HFFc6 (cell line): ENCODE measurements at places on chromosomes 2 and 18. TPM values are rescaled to one million over a fixed set of nuclear protein-coding genes. Genes with fewer than 3 reads are reported as not detected.
A peak's percentile ranks its signal among the peaks of the same experiment; 100 is the strongest.

DNA sequence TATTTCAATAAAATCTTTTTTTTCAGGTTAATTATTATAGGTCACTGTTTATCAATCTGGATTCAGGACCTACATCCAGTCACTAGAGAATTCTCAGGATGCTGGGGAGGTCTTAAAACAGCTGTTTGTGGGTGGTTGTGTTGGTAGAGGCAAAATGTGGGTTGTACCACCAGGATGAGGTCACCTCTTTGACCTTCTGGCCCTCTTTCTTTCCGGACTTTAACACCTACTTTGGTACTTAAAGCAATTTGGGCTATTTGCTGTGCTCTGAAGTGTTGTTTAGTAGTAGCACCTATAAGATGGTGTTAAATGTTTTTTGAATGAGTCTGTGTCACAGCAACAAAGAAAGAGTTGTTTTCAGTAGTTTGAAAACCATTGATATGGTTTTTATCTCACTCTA lies 14.6 kb downstream of the EML4 start:
- no peak overlapping the region for H3K27ac ChIP-seq
- H3K4me3 ChIP-seq, result no peak overlapping the region
- peaks cover 39% of the 10 kb centered on the region for H3K4me1 ChIP-seq
- no peaks in the 10 kb centered on the region for H3K27me3 ChIP-seq
- no peak for DNase-seq

GATA6 gene
- total RNA-seq, result 0.38 to 1.6 TPM (median 0.63 TPM) in 3 replicates

- peaks cover 47% of the 10 kb centered on the region for H3K4me1 ChIP-seq
- no peak overlapping the region for H3K27ac ChIP-seq
- no peaks in the 10 kb centered on the region; the same call in 1 of the 2 replicates for H3K27me3 ChIP-seq
- no peak for DNase-seq
- H3K36me3 ChIP-seq, result no peaks in the 10 kb centered on the region
Observed at GRCh38 chr2:52264911-52265310, 1233.0 kb upstream of the NRXN1 start.

- peaks cover 5% of the 10 kb centered on the region for H3K36me3 ChIP-seq
- H3K4me3 ChIP-seq, result no peak overlapping the region
- H3K27ac ChIP-seq, result 0 out of 2 replicates have a peak overlapping the region, but pooled peaks have one; percentile 27
- H3K4me1 ChIP-seq, result peaks cover 13% of the 10 kb centered on the region
- DNase-seq, result peak; percentile 47
- H3K27me3 ChIP-seq, result peaks cover 5% of the 10 kb centered on the region; the same call in 1 of the 2 replicates
Observed at GRCh38 chr2:15334644-15335326, 226.3 kb downstream of the NBAS start.

ZNF516 gene
- 38.2 and 55.2 TPM in 2 replicates for total RNA-seq

GRCh38 chr2:187875261-187876141 lies 321.3 kb upstream of the TFPI start:
- no peak overlapping the region for H3K4me3 ChIP-seq
- no peaks in the 10 kb centered on the region for H3K27me3 ChIP-seq
- no peaks in the 10 kb centered on the region for H3K36me3 ChIP-seq
- H3K27ac ChIP-seq, result no peak overlapping the region

MARS2 gene
- 4.1 to 6.7 TPM (median 4.8 TPM) in 3 replicates for total RNA-seq

GRCh38 chr18:34358923-34359322 lies 134.2 kb upstream of the NOL4 start:
- H3K4me3 ChIP-seq, result no peak overlapping the region
- H3K27ac ChIP-seq, result no peak overlapping the region
- no peaks in the 10 kb centered on the region; the same call in 1 of the 2 replicates for H3K27me3 ChIP-seq
- no peaks in the 10 kb centered on the region for H3K4me1 ChIP-seq

DNA sequence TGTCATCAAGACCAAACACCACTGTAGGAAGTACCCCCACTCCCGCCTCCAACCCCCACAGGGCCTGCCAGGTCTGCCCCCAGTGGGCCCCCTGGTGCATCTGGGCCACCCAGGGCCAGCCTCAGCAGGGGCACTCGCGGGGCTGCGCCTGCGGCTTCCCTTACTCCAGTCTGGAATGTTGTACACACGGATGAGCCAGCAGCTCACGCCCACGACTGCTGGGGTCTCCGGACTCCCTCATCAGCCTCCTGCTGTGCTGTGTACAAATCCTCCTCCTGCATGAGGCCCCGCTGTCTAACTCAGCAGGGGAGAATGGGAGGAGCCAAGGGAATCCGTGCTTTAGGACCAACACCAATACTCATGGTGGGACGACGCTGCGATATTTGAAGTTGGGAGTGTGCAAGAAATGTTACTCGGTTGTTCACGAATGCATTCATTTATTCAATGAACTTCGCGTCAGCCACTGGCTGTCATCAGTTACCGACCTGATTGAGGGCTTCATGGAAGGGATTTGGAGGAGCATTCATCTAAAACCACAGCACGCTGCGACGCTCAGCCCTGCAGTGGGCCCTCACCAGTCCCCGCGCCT lies 654 bp upstream of the ASB1 start:
- peaks cover 5% of the 10 kb centered on the region for H3K27me3 ChIP-seq
- peak; percentile 25 for DNase-seq
- H3K4me3 ChIP-seq, result peak overlapping the region; percentile 91
- peak overlapping the region; percentile 92 for H3K27ac ChIP-seq

DNA sequence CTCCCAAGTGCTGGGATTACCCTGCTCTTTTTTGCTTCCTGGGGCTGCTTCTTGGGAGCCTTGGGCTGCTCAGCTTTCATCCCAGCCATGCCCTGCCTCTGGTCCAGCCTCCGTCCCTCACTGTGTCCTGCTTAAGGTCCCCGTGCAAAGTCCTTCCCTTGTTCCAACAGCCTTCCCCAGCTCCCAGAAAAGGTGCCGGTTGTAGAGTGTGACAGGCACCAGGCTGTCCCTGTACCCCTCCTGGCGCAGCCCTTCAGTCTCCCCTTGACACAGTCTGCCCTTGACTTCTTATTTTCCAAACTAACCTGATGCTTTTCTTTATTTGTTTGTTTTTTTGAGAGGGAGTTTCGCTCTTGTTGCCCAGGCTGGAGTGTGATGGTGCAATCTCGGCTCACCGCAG lies 20.1 kb upstream of the ALPI start:
- DNase-seq, result no peak
- H3K36me3 ChIP-seq, result no peaks in the 10 kb centered on the region
- H3K4me3 ChIP-seq, result no peak overlapping the region
- no peaks in the 10 kb centered on the region for H3K4me1 ChIP-seq

GRCh38 chr2:62489162-62489561 lies 16.8 kb downstream of the TMEM17 start:
- peak; percentile 26 for DNase-seq
- no peaks in the 10 kb centered on the region for H3K27me3 ChIP-seq
- no peak overlapping the region; the same call in 1 of the 2 replicates for H3K27ac ChIP-seq
- H3K4me1 ChIP-seq, result peaks cover 31% of the 10 kb centered on the region

GRCh38 chr18:9466846-9467245 lies 8.5 kb upstream of the RALBP1 start:
- peak; percentile 8 for DNase-seq
- no peak overlapping the region for H3K4me3 ChIP-seq
- H3K4me1 ChIP-seq, result peaks cover 12% of the 10 kb centered on the region
- peaks cover 8% of the 10 kb centered on the region for H3K27me3 ChIP-seq
- no peak overlapping the region for H3K27ac ChIP-seq

DNA sequence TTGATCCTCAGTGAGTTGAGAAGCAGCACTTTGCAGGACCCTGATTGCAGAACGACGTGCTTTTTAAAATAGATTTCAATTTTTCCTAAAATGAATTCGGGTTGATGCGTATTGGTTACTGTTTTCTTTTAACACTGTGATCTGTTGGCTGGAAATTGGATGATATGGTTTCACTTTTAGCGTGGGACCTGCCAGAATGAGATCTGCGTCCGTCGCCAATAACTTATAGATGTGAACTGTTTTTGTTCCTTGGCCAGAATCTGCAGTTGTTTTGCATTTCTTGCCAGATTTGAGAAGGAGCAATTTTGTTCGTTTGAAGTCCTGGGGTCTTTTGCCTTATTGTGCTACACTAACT lies 703 bp downstream of the UGGT1 start:
- peak overlapping the region; percentile 98 for H3K27ac ChIP-seq
- H3K36me3 ChIP-seq, result no peaks in the 10 kb centered on the region
- H3K4me3 ChIP-seq, result peak overlapping the region; percentile 98

DNA sequence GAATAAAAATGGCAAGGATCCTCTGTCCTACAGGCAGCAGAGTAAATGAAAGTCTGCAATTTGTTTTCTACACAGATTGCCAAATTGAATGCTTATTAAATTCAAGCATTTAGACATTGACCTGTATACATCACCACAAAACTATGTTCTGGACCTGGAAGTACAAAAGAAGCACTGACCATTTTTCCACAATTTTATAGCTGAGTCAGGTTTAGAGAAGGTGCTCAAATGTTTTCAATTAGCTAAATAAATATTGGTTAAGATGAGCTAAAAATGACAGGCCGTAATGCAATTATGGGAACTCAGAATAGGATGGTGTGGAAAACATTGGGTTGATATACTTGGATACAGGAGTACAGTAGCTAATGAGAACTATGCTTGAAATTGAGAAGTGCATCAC lies 490.7 kb upstream of the MEIS1 start:
- H3K4me3 ChIP-seq, result no peak overlapping the region
- H3K27ac ChIP-seq, result no peak overlapping the region
- no peak for DNase-seq
- H3K4me1 ChIP-seq, result no peaks in the 10 kb centered on the region
- no peaks in the 10 kb centered on the region for H3K36me3 ChIP-seq

GRCh38 chr2:186183406-186183805 lies 302.7 kb upstream of the ZC3H15 start:
- no peaks in the 10 kb centered on the region for H3K27me3 ChIP-seq
- no peaks in the 10 kb centered on the region for H3K4me1 ChIP-seq
- H3K36me3 ChIP-seq, result no peaks in the 10 kb centered on the region
- no peak overlapping the region for H3K27ac ChIP-seq
- no peak for DNase-seq

SLC9A4 gene
- total RNA-seq, result not detected in 3 replicates

RAB17 gene
- 0.13 to 0.61 TPM in 2 of 3 replicates, not detected in the other for total RNA-seq

GRCh38 chr2:20212459-20212870 lies 12.5 kb downstream of the SDC1 start:
- H3K27me3 ChIP-seq, result no peaks in the 10 kb centered on the region; the same call in 1 of the 2 replicates
- no peak for DNase-seq
- H3K27ac ChIP-seq, result peak overlapping the region; percentile 36; the same call in 1 of the 2 replicates
- no peaks in the 10 kb centered on the region for H3K36me3 ChIP-seq
- no peak overlapping the region; the same call in 1 of the 2 replicates for H3K4me3 ChIP-seq
- peaks cover 22% of the 10 kb centered on the region for H3K4me1 ChIP-seq

DNA sequence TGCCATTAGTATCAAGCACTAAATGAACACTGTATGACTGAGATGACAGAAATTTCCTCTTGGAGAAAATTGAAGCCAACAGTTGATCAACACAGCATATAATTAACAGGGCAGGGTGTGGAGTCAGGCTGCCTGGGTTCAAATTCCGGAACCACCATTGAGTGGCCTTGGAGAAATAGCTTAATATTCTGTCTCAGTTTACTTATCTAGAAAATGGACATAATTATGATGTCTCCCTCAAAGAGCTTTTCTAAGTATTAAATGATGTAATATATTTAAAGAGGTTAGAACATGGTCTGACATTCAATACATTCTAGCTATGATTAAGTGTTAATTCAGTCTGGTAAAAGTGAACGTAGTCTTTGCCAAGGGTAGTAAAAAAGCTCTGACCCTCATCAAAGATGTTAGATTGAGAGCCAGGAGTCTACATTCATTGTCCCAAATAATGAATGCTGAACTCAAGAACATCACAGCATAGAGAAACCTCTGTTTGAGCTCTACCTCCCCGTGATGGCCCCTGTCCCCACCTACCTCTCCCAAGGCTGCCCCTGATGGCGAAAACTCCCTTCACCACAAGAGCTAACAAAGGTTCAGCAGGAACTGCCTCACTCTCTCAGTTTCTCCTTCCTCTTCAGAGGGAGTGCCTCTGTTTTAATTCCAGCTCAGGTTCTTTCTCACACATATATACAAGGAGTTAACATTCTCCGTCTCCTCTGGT lies 2.7 kb upstream of the VWA3B start:
- peaks cover 6% of the 10 kb centered on the region for H3K4me1 ChIP-seq
- no peak for DNase-seq
- no peak overlapping the region for H3K27ac ChIP-seq
- H3K4me3 ChIP-seq, result no peak overlapping the region
- peaks cover 44% of the 10 kb centered on the region for H3K27me3 ChIP-seq

SLC23A3 gene
- total RNA-seq, result 0.75 to 1.3 TPM (median 0.90 TPM) in 3 replicates

DNA sequence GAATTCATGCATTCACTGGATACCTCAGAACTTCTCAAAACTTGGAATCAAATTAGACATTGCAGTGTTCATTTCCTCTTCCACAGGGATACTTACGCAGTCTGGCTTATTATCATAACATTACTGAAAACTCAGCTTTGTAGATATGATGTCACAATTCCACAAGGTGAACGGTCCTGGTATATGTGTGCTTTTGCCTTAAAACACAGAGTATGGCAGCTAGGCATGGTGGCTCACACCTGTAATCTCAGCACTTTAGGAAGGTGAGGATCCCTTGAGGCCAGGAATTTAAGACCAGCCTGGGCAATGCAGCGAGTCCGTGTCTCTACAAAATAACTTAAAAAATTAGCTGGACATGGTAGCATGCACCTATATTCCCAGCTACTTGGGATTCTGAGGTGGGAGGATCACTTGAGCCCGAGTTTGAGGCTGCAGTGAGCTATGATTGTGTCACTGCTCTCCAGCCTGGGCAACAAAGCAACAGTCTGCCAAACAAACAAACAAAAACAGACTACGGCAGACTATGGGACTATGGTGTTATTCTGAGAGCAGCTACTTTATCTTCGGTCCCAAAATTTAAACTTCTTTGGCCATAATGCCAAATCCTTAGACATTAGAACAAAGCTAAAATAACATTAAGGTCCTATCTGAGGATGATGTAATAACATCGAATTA lies 1191.9 kb upstream of the SLC39A10 start:
- no peaks in the 10 kb centered on the region for H3K36me3 ChIP-seq
- no peak overlapping the region for H3K4me3 ChIP-seq
- DNase-seq, result no peak
- H3K27ac ChIP-seq, result no peak overlapping the region
- H3K27me3 ChIP-seq, result no peaks in the 10 kb centered on the region; the same call in 1 of the 2 replicates

MROH2A gene
- total RNA-seq, result not detected in 3 replicates

FAM124B gene
- not detected in 3 replicates for total RNA-seq

DNA sequence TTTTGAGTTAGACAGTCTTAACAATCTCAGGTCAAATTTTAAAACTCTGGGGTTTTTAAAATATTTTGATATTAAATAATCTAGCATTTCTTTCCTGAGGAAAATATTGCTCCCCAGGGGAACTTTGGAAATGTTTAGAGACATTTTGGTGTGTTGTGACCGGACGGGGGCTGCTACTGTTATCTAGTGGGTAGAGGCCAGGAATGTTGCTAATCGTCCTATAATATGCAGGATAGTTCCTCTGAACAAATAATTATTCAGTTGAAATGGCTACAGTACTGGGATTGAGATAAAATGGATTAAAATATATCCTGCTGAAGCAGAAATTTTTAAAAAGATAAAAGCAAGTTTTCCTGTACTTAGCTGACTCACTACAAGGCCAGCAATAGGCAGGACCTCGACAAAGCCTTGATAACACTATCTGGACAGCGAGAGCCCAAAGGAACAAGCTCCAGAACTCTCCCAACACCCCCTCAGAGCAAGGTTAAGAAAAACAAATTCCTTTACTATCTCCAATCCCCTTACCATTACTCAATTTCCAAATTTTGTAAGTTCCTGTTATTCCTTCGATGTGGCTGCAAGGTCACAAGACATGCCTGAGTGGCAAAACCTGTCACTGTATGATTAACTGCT lies 1407.4 kb downstream of the SUCLG1 start:
- no peak overlapping the region for H3K4me3 ChIP-seq
- H3K4me1 ChIP-seq, result peaks cover 24% of the 10 kb centered on the region
- DNase-seq, result no peak

PLCL1 gene
- 0.03 to 0.15 TPM (median 0.15 TPM) in 3 replicates for total RNA-seq

DSC1 gene
- total RNA-seq, result not detected in 3 replicates

IL36A gene
- not detected in 3 replicates for total RNA-seq

MAPK4 gene
- total RNA-seq, result not detected in 3 replicates

GRCh38 chr2:42239811-42240210 lies 70.7 kb downstream of the EML4 start:
- H3K27ac ChIP-seq, result no peak overlapping the region
- H3K36me3 ChIP-seq, result 0 out of 2 replicates have a peak, but pooled peaks cover 4% of the 10 kb centered on the region
- peaks cover 19% of the 10 kb centered on the region for H3K4me1 ChIP-seq
- no peak overlapping the region for H3K4me3 ChIP-seq
